ENCODE measurements at places on chromosomes 1 and 21.

- no peak for DNase-seq
These were observed 17.4 kb downstream of the ZNF326 start for GRCh38 chr1:90012300-90012699.

DNA sequence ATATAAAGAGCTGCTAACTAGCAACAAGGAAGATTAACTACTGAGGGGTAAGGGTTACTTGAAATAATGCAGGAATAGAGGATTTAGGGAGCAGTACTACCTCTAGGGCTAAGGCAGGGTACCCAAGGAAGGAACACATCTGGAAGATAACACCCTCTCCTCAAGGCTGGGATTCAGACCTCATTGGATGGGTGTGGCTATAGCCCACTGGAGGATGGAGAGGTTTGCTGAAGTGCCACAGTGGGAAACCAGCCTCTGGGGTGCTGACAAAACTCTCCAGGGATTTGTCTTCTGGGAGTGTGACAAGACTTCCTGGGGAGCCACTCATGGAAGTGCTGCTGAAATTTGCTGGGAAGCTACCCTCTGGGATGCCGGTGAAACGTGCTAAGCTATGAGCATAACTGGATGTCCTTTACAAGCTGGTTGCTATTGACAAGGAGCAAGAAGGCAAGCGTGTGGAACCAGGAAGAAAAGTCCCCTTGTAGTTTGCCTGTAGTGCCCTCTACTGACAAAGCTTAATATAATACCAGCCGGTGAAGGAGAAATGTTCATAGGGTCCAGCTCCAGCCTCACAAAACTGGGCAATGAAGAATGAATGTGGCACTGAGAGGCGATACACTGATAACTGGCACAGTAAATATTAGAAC, 122.8 kb upstream of the USP24 start:
- DNase-seq = no peak

DNA sequence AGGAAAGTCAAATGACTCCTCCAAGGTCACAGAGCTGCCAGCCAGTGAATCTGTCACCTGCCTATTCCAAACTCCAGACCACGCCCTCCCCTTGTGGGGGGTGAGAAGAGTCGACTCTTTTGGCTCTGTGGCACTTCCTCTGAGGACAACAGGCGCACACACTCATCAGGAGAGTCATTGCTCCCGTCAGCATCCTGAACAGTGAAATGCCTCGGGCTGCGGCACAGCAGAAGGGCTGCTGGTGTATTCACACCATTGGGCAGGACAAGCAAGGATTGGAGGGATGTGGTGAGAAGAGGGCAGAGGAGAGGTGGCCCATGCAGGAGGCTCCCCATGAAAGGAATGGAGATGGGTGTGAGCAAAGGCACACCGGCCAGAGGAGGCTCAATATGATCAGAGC, 239.0 kb downstream of the TOMM20 start:
- no peak for DNase-seq

DNA sequence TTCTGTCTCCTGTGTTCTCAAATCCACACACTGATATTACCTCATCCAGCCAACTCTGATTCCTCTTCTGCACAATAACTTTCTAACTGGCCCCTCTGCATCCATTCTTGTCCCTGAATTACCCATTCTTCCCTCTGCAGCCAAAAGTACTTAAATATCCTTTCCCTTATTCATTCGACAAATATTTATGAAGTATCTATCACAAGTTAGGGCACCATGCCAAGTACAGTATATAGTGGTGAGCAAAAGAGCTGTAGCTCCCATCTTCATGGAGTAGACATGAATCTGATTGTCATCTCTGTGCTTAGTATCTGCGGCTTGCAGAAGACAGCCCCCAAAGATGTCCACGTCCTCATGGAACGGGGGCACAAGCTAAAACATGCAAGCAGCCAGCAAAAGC, 316.8 kb downstream of the SETD4 start:
- DNase-seq = no peak

- DNase-seq = no peak
These were observed 65.2 kb downstream of the CACNA1E start for GRCh38 chr1:181548497-181548896.

- DNase-seq = no peak
These were observed 98.5 kb upstream of the MPC2 start for GRCh38 chr1:168035345-168035744.

DNA sequence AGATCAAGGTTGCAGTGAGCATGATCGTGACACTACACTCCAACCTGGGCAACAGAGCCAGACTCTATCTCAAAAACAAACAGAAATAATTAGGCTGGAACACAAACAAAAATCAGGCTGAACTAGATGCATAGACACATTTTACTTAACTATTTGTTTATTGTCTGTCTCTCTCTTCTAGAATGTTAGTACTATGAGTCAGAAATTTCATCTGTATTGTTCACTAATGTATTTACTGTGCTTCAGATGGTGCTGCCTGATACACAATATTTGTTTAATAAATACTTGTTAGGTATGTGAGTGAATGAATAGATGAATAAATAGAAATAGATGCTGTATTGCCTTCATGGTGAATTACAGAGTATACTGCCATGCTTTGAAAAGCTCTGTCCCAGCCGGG, 6.0 kb upstream of the LIN28A start:
- DNase-seq = no peak

- no peak for DNase-seq
These were observed 62.3 kb upstream of the HIVEP3 start for GRCh38 chr1:41980827-41981653.

DNA sequence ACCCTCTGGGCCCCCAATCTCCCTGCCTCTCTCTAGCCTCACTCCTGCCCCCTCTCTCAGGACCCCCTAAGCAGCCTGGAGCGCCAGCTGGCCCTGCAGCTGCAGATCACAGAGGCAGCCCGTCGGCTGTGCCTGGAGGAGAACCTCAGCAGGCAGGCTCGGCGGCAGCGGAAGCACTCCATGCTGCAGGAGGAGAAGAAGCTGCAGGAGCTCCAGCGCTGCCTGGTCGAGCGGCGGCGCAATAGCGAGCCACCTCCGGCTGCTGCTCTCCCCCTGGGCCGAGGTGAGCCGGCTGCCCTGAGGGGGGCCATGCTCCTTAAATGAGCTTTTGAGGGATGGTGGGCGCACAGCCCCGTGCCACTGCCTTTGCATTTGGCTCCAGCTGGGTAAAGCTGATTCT, 6.2 kb downstream of the INAVA start:
- DNase-seq = no peak

DNA sequence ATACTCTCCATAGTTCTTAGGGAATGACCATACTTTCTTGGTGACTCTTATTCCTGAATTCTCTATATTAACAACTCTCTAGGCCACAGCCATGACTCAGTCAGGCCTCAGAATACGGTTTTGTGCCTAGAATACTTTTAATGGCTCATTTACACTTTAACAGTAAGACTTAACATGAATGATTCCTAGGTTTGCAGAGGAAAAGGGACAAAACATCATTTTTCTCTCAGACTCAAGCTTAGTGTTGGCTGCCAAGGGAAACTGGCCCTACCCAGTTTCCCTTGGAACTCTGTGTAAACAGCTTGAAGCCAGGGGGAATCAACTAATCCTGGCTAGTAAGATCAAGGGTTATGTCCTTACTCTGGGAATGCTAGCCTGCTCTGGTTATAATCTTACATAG, 164.9 kb upstream of the PKN2 start:
- no peak for DNase-seq

- no peak for DNase-seq
These were observed 116.7 kb downstream of the DMRTB1 start for GRCh38 chr1:53575955-53576320.
